Suppressor macrophage (primary cell): ENCODE measurements at places on chromosomes 4 and X.

DNA sequence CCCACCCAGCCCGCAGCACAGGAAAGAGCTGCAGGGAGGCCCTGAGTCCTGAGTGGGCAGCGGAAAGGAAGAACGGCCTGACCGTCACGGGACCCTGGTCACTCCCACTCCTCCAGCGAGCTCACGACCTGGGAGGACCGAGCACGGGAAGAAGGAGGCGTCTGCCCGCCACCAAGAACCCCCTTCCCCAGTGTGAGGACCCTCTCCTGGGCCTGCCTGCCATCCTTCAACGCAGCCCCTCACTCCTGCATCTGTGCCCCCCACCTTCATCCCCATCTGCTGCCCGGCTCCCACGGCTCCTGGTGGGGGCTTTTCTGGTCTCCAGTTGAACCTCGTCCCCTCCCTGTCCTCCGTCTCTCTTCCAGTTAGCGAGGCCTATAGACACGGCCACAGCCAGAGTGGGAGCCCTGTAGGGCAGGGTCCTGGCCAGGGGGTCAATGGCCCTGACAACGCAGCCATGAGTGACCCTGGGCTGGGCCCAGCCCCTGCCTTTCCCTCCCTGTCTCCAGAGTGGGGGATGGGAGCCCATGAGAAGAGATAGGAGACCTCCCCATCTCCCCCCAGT is 41.3 kb upstream of the MXD4 start:
- no peak for DNase-seq

DNA sequence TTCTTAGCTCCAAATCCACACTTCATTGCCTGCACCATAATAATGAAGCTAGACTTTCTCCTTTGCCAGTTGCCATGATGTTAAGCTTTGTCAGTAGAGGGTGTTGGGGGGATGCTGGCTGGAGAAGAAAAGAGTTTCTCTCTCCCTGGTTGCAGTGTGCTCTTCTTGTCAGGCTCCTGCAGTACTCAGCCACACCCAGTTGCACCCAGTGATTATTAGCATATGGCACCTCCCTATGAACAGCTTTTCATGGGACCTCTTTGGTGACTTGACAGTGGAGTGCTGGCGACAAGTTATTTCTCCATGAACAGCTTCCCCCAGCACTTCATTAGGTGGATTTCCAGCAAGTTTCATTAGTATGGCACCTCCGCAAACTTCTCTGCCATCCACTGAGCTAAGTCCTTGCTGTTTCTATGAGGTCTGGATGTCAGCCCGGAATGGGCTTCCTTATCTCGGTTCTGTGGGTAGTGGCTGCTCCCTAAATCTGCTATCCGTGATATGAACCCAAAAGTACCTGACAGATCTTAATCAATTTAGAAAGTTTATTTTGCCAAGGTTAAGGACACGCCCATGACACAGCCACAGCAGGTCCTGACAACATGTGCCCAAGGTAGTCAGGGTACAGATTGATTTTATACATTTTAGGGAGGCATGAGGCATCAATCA is 18.8 kb upstream of the OTUD4 start:
- no peak for DNase-seq

- peak; percentile 88 for DNase-seq
These were observed 83.8 kb upstream of the MAML3 start for GRCh38 chr4:140237616-140238350.

GRCh38 chr4:2591189-2591588 is 54.7 kb downstream of the FAM193A start:
- peak; percentile 58 for DNase-seq

DNA sequence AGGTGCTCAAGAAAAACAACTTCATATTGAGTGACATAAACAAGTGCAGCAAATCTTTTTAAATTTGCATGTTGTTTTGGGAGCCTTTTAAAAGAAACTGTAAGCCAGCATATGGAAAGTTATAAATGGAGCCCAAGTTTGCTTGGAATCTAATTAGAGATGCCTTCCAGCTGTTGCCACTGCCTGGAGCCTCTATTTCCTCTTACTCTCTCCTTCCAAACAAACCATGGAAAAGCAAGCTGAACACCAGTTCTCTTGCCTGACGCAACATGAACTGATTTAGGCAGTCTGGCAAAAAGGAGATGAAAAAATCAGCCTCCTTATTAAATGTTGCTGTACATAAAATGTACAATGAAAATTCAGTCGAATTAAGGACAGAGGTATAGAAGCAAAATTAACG is 21.5 kb downstream of the ARSJ start:
- DNase-seq = no peak

GRCh38 chr4:108431986-108432385 is 188.4 kb upstream of the RPL34 start:
- no peak for DNase-seq

- no peak for DNase-seq
These were observed 9.6 kb upstream of the MAP7D3 start for GRCh38 chrX:136260776-136261175.

GRCh38 chr4:90575371-90575770 is 448.2 kb downstream of the CCSER1 start:
- no peak for DNase-seq

DNA sequence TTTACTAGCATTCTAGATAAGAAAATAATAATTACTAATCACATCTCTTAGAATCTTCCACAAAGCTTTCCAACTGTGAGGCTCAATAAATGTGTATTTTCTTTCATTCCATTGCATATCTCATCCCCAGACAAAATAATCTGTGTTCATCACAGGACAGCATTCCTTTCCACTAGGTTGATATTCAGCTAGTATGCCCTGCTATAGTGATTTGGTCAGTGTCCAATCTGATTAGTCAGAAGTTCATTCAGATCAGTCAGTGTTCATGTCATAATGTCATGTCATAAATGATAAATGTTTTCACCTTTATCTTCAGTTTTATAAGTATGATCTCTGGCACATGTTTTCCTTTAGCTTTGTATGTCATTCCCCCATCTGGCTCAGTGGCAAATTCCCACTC is 611.4 kb downstream of the KCTD8 start:
- no peak for DNase-seq

DNA sequence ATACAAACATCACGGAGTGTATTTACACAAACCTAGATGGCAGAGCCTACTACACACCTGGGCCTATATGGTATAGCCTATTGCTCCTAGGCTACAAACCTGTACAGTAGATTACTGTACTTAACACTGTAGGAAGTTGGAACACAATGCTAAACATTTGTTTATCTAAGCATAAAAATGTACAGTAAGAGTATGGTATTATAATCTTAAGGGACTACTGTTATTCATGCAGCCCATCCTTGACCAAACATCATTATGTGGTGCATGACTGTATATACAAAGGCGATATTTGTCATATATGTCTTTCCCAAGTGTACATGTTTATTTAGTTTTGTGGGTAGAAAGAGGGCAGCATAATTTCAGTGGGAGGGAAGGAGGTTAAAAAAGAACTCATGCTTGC is 177.7 kb upstream of the FSTL5 start:
- no peak for DNase-seq

GRCh38 chrX:71251466-71251973 is 2.4 kb downstream of the ZMYM3 start:
- DNase-seq = peak; percentile 41

- DNase-seq = peak; percentile 61
These were observed 88.3 kb downstream of the AMELX start for GRCh38 chrX:11381464-11381863.

GRCh38 chr4:2042204-2042946 is 16.8 kb upstream of the NAT8L start:
- peak; percentile 29 for DNase-seq

- no peak for DNase-seq
These were observed 38.0 kb downstream of the NUP62CL start for GRCh38 chrX:107168257-107168656.

DNA sequence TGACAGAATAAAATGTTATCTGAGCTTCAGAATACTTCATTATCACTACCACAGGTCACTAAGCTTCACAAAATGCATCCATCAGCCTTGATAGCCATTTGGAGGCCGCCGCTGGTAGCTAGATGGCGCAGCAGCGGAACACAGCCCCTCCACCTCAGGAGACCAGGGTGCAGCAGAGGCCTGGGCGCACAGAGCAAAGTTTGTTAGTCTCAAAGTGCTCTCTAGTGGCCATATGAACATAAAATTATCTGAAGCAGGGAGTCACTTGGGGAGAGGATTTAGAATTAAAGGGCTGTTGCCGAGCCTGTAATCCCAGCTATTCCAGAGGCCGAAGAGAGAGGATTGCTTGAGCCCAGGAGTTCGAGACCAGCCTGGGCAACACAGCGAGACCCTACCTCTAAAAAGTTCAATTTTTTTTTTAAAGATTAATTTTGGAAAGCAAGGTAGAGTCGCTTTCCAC is 8.1 kb upstream of the DCTD start:
- peak; percentile 83 for DNase-seq

- DNase-seq = no peak
These were observed 280.7 kb downstream of the ANK2 start for GRCh38 chr4:113330200-113330599.

- peak; percentile 36 for DNase-seq
These were observed 3.4 kb downstream of the AIFM1 start for GRCh38 chrX:130162094-130162735.

DNA sequence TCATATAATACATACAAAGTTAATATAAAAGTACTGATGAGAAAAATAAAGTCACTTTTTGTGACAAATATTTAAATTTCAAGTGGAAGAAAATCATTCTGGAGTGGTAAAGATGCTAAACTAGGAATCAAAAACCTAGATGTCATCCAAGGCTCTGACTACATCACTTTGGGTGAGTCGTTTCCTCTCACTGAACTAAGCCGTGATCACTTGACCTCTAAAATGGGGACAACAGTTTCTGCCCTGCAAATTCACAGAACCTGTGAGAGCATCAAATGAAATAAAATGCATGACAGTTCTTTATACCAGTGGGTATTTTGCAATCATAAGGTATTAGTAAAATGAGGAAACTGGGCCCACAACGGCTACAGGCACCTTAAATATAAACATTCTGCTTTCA is 63.8 kb downstream of the PRDM5 start:
- DNase-seq = no peak

DNA sequence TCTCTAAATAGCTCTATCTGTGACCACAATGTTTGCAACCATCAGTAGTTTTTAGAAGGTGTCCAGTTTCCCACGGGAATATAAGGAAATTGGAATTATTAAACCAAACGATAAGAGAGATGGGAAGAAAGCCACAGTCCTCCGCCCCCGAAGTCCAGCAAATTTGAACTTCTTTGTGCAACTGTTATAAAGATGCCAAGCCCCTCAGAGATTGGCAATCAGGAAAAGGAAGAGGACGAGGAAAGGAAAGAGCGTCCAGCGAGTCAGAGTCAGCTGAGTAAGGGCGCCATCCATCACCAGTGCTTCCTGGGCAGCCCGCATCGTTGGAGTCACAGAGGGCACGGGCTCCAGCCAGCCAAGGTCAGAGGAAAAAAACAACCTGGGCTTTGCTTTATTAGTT is 35.7 kb downstream of the LDB2 start:
- DNase-seq = no peak

- no peak for DNase-seq
These were observed 244.2 kb upstream of the GRID2 start for GRCh38 chr4:92059615-92060014.

GRCh38 chr4:138199568-138200235 is 42.4 kb downstream of the SLC7A11 start:
- DNase-seq = no peak

DNA sequence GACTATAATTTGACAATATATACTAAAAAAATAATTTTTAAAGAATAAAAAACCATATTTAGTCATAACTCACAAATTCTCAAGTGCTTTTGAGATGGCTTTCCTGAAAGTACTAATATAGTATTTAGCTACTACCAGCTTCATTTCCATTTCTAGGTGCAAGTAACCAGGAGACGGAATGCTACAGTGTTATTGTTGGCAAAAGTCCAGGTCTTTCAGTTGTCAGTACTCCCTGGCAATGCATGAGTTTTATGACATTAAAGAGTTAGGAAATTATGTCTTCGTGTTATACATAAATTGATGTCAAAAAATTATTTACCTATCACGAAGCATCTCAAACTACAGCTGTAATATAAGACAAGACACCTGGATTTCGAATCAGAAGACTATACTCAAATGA is 45.0 kb downstream of the TMEM47 start:
- DNase-seq = no peak

DNA sequence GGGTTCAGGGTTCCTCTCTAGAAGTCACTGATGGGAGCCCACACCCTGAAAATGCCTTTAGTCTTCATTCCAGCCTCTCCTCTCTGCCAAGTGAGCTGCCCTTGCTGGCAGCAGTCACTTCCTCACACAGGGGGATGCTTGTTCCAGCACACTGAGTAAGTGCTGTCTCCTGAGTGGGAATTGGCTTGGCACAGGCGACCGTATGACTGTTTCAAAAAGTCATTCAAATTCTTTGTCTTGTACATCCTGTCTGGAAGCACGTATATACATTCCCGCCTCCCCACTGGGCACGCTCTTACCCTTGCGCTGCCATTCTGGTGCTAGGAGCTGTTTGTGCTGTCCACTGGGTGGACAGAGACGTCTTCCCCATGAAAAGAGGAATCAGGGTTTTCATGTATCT is 40.2 kb upstream of the CD99 start:
- DNase-seq = no peak

GRCh38 chrX:118178450-118178849 is 61.8 kb upstream of the KLHL13 start:
- no peak for DNase-seq

- DNase-seq = peak; percentile 34
These were observed 13.3 kb upstream of the MID1 start for GRCh38 chrX:10633722-10634121.

DNA sequence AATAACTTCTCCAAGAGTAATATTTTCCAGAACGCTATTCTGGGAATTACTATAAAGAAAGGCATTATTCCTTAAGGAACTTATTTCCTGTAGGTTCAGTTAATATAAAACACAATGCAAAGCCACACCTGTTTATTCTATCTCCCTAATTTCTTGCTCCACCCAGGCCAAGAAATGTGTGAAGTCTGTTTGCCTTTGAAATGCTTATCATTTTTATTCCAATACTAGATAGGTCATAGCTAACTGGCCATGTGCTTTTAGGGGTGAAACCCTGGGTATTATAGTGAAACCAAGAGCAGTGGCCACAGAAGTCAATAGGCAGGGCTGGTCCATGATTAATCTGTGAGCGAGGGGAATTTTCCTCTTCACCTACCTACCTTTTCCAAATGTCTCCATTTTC is 14.8 kb downstream of the CXCL3 start:
- no peak for DNase-seq

DNA sequence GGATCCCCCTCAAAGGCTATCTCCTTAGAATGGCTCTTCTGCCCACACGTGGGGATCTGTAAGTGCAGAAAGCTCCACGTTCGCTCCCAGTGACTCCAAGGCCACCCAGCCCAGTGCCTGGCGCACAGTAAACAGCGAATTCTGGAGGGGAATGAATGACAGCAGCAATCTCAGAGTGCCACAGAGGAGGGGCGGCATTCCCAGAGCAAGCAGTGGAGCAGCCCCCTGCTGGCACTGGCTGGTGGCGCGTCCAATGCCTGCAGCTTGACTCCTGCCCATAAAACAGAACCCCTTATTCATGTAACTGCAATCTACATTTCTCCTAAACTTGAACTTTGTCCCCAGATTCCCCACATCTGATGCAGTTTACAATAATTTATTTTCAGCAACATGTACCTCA is 6.9 kb upstream of the HELT start:
- peak; percentile 28 for DNase-seq

- DNase-seq = no peak
These were observed 159.1 kb upstream of the KIT start for GRCh38 chr4:54498661-54499111.

- DNase-seq = no peak
These were observed 19.1 kb downstream of the MFAP3L start for GRCh38 chr4:170007113-170007512.
